ENCODE measurements at places on chromosomes 4 and X. TPM values are rescaled to one million over a fixed set of nuclear protein-coding genes. Genes with fewer than 3 reads are reported as not detected.

- peak; percentile 45 for DNase-seq
Measured at GRCh38 chr4:81030061-81030980, at the start of gene BMP3. BMP3 (plus strand) TSS chr4:81030708; CDS start chr4:81031285, 577 bp downstream.

DNA sequence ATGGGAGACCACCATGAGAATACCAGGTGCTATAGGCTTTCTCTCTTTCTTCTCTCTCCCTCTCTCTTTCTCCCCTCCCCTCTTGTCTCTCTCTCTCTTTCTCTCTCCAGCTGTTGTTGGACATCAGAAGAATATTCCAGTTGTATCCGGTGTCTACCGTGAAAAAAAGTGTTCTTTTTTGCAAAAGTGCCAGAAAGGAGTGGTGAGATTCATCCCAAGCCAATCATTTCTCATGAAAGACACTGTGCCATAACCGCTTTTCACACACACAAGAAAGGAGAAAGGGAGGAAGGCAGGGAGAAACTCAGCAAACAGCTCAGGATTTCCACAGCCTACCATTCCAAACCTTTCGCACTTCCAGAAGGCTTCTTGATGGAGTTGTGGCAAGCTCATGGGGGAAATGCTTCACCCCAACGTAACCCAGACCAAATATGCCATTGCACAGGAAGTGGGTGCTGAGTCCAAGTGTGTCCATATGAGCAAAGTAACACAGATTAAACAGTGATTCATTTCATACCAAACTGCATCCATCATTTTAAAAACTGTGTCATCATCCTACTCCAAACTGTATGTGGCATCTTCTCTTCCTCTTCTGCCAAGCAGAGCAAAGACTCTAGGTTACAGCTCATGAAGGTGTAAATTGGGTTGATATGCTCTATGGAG, 224.0 kb downstream of the APBB2 start:
- DNase-seq: no peak

DNA sequence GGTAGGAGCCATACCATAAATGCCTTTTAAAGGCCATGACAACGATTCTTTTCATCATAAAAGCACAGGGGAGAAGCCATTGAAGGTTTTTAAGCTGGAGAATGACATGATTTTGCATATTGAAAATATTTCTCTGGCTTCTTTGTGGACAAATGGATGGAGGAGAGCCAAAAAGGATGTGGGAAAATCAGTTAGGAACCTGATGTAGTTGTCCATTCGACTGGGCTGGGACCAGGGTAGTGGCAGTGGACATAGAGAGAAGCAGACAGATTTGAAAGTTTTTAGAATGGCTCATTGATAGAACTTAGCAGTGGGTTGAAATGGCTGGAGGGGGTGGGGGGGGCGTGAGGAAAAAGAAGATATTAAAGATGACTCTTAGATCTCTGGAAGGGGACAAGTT, 19.7 kb upstream of the MSN start:
- DNase-seq: no peak

- no peak for DNase-seq
Measured at GRCh38 chr4:120528428-120528827, 394.1 kb downstream of the PRDM5 start.

DNA sequence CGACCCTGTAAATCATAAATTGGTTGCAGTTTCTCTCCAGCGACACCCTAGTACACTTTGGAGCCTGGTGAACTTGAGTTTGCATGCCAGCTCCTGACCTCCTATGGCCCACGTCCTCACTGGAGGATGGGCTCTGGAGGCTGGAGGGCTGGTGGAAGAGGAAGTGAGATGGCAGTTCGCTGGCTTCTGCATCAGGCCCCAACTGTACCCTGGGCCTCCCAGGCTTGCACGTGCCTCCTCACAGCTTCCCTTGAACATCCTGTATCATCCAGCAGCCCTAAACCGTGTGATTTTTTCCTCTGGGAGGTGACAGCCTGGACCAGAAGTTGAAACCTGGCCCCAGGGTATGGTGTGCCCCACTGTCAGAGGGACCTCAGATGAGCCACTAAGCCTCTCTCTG, 78.5 kb downstream of the HTRA3 start:
- no peak for DNase-seq

DNA sequence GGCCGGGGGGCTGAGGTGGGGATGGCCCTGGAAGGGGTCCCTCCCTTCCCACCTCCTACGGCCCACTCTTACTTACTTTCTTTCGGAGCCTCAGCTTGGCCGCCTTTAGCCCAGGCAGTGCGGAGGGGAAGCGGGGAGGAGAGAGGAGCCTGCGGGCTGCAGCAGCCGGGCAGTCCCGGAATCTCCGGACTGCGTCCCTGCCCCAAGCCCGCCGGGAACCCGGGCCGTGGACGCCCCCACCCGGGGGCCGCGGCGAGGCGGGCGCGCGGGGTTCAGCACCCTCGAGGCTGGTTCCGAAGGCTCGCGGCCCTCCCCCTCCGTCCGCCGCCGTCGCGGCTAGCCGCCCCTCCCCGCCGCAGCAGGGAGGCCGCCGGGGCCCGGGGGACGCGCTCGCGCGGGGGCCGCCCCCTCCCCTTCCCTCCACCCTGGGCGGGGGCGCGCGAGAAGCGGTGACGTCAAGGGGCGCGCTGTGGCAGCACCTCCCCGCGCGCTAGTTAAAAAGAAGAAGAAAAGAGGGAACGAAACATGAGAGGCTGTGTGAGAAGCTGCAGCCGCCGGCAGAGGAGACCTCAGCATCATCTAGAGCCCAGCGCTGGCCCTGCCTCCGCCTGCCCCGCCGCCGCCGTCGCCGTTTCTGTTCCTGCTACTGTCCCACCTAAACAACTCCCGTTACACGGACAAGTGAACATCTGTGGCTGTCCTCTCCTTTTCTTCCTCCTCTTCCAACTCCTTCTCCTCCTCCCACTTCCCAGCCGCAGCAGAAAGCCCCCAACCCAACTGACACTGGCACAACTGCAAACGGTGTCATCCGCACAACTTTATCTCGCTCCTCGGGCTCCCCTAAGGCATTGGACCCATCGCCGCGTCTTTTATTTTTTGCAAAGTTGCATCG, at the start of gene HHIP:
TSS of gene HHIP (plus strand) at position 526 of the 892 bp plus-strand sequence. CDS start 520 bp downstream, outside the sequence.
- peak; percentile 70 for DNase-seq

- DNase-seq: no peak
Measured at GRCh38 chrX:19683817-19684216, 168.5 kb upstream of the MAP3K15 start.

DNA sequence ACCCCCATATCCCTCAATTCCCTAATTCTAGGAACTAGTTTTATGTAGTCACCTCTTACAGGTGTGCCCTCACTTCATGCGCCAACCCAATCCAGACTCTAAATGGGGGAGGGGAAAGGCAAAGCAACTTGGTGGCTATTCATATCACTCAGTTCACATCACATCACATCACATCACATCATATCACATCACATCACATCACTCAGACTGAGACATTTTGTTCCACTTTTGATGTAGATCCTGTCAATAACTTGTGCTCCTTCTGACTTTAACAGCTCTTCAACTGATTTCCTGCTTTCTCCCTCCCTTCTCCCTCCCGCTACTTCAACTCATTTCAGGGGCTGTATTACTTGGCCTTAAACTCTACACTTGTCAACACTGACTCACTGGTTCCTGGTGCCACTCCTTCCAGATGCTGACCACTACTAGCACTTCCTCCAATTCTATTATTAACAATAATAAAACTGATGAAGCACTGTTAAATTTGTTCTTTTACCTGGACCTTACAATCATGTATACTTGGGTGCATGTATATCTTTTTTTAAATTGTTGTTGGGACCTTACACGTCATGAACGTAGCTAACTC, 29.1 kb upstream of the PLS3 start:
- DNase-seq: no peak

GRCh38 chrX:111168314-111168713, 72.3 kb downstream of the PAK3 start:
- no peak for DNase-seq

GRCh38 chr4:951186-951585, 18.9 kb downstream of the TMEM175 start:
- peak; percentile 55 for DNase-seq

- DNase-seq: no peak
Measured at GRCh38 chrX:48591255-48591791, 6.0 kb upstream of the WDR13 start.

SFRP2 gene
- polyA plus RNA-seq: 3.5 TPM

POF1B gene
- 0.21 TPM for polyA plus RNA-seq

RNF128 gene
- 2.9 TPM for polyA plus RNA-seq

PIM2 gene
- 6.5 TPM for polyA plus RNA-seq

GRCh38 chr4:122583906-122584305, 37.0 kb downstream of the IL21 start:
- DNase-seq: no peak

DNA sequence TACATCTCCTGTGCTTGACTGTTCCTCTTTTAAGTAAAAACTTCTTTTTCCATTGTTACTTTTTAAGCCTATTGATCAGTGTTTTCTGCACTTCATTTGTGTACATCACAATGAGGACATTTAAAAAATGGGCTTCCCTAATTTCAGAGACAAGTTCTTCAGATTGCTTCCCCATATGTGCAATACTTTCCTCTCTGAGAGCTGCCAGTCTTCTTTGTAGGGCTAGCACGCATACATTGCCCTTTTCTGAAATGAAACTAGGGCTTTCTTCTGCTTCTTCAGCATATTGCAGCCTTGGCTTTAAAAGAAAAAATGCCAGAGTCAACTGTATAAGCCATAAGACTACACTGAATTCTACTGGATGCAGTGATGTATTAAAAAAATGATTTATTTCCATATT, 37.8 kb downstream of the FAT4 start:
- no peak for DNase-seq

GRCh38 chrX:13266641-13267345, 53.1 kb downstream of the ATXN3L start:
- DNase-seq: no peak

RASSF6 gene
- polyA plus RNA-seq: 2.2 TPM

GRCh38 chrX:39556056-39556455, 541.7 kb downstream of the BCOR start:
- DNase-seq: no peak

- no peak for DNase-seq
Measured at GRCh38 chr4:173535957-173536356, 5.9 kb upstream of the HAND2 start.

GRCh38 chr4:53507671-53508286, 83.5 kb downstream of the LNX1 start:
- no peak for DNase-seq

TDO2 gene
- 28.5 TPM for polyA plus RNA-seq

DNA sequence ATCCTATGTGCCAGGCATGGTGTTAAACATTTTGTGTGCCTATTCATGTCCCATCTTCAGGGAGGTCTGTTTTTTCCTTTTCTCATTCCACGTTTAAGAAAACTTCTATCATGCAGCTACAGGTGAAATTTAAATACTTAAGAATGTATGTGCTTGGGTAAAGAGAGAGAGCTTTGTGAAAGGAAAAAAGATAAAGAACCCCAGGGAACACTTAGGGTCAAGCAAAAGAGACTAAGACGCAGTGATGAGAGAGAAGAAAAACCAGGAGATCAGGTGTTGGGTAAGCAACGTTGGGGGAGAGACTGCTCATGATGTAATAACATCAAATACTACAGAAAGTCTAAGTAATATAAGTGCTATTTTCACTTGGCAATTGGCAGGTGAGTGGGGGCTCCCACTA, 253.7 kb downstream of the GRXCR1 start:
- DNase-seq: no peak

EFHC2 gene
- polyA plus RNA-seq: 4.0 TPM

GRCh38 chr4:71595576-71596108, 188.2 kb downstream of the GC start:
- DNase-seq: no peak

- DNase-seq: no peak
Measured at GRCh38 chrX:133090236-133090809, 6.6 kb downstream of the USP26 start.

DNA sequence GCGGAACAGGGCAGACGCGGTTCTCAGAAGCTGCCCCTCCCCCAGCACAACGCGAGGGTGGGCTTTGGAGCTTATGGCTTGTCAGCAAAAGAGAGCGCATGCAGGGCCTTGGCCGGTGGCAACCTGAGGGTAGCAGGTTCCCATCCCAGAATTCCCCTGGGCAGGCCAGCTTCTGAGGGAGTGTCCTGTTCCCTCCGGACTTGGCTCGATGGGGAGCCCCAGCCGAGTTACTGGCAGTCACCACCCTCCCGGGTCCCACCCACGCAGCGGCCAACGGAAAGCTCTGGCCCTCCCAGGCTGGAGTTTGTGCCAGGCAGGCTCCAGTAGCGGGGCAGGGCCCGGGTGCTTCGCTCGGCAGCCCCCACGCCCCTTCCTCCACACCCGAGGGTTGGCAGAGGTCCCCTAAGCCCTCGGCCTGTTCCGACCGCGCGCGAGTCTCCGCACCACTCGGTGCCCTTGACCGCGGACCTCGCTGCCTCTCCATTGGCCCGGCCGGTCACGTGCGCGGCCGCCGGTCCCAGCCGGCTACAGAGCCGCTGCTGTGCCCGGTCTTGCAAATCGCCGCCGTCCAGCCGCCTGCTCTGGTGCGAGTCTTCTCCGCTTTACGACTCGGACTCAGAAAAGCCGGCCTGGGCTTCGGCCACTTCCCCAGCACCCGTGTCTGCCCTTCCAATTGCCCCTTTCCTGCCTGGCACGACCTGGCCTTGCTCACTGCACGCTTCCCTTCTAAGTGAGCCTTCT, 20.9 kb upstream of the MTM1 start:
- DNase-seq: peak; percentile 35

PNPLA4 gene
- 21.0 TPM for polyA plus RNA-seq

UGT2B15 gene
- polyA plus RNA-seq: 0.63 TPM

YIPF6 gene
- 42.5 TPM for polyA plus RNA-seq

DNA sequence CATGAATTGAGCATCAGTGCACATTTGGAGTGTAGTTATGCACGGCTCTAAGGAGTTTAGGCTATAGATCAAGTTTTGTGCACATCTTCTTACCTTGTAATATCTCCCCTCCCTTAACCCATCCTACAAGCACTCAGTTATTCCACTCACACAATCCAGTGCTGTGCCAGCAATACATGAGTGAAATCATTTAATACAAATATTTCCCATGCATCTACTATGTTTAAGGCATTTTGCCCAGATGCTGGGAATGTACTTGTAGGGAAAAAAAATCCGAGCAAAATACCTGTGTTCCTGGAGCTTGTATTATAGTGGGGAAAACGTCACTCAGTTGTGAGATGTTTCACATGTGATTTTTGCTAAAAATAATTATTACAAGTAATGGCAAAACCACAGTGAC, 191.6 kb upstream of the LDB2 start:
- DNase-seq: no peak

GRCh38 chr4:2256781-2257191, 5.1 kb downstream of the MXD4 start:
- DNase-seq: peak; percentile 33

GRCh38 chr4:83610729-83611128, 74.8 kb downstream of the GPAT3 start:
- no peak for DNase-seq

GUCY1A1 gene
- polyA plus RNA-seq: 112 TPM

NEUROG2 gene
- not detected for polyA plus RNA-seq

GRCh38 chr4:186297013-186297645, 31.1 kb downstream of the F11 start:
- peak; percentile 54 for DNase-seq

DNA sequence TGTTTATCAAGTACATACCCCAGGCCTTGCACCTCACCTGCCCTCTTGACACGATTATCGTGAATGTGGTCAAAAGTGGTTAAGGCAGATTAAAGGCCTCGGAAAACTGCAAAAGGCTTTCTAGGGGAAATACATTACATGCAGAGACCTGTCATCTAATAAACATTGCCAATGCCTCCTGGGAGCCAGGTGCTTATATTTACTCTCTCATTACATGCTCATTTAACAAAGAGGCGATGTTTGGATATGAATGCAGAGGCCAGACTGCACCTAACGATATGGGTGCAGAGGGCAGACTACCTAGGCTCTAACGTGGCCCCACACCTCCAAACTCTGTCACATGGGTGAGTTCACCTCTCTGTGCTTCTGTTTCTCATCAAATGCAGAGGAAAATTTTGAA, 14.5 kb downstream of the CRMP1 start:
- no peak for DNase-seq

All from left lung (tissue), 14 donors.